HuH-7.5 (cell line): ENCODE measurements at places on chromosomes 3 and 15.

DNA sequence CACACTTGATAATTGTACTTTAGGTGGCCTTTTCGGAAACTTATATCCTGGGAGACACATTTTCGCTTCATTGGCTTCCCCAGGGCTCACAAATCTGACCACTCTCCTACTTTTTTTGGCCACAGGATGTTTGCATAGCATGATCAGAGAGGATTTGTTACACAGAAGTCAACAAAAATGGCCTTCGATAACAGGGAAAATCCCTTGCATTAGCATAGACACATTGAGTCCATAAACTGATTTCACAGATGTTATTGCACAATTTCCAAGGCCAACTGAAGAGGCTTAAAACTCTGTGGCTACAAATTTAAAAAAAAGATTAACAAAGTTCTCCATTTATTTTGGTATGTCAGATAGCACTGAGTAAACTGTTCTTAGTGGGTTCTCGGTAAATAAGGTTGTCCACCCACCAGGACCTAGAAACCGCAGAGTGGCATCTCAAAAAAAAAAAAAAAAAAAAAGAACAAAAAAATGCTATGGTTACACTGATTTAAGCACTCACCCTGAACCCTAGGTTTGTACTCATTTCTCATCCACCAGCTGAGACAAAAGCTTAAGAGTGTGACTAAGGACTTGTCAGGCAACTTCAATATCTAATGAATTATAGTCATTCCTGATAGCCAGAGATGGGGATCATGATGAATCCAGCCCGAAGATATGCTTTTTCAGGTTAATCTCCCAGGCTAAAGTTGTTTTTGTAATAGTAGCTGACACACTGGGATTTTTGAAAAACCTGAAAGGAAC, 188.9 kb upstream of the SYNPR start:
- no peak for DNase-seq

DNA sequence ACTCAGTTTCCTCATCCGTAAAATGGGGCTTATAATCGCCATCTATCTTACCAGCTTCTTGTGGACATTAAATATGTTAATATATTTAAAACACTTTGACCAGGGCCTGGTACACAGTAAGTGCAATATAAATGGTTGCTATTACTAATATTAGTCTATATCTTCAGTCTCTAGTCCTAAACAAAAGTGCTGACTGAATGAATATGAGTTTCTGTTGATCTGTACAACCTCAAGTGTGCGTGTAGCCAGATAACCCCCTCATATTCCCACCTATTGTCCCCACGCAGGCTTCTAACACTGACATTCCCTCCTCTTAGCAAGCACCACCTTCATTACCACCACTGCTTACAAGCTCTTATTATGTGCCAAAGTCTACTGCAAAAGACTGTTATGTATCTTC, 27.6 kb upstream of the LMCD1 start:
- DNase-seq = no peak

DNA sequence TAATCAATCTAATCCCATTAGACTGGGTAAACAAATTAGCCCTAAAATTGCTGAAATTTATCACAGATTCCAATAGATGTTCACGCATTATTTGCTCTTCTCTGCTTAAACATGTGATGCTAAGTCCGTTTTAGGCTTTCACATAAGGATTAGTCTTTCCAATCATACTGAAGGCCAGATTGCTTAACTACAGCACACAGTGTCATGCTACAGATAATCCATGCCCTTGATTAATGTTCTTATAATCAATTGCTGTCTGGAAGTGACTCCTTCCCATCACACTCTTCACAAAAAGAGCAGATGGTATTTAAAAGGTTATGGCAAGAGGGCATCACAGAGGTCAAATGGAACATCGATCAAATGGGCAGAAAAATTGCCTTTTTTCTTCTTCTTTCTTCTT, 471.5 kb upstream of the ROBO1 start:
- no peak for DNase-seq

DNA sequence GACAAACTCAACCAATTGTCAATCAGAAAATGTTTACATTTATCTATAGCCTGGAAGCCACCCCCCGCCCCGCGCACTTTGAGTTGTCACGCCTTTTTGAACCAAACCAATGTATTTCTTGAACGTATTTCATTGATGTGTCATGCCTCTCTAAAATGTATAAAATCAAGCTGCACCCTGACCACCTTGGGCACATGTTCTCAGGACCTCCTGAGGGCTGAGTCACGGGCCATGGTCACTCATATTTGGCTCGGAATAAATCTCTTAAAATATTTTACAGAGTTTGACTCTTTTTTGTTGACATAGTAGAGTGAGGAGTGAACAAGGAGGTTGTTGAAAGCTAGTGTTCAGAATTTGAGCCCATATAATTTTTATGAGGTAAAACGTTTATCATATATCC, 6.5 kb downstream of the MCTP2 start:
- DNase-seq = no peak

- DNase-seq = no peak
These were observed 50.3 kb downstream of the LRIG1 start for GRCh38 chr3:66450390-66451022.

GRCh38 chr15:80660119-80660518, 35.0 kb upstream of the ABHD17C start:
- DNase-seq = no peak

DNA sequence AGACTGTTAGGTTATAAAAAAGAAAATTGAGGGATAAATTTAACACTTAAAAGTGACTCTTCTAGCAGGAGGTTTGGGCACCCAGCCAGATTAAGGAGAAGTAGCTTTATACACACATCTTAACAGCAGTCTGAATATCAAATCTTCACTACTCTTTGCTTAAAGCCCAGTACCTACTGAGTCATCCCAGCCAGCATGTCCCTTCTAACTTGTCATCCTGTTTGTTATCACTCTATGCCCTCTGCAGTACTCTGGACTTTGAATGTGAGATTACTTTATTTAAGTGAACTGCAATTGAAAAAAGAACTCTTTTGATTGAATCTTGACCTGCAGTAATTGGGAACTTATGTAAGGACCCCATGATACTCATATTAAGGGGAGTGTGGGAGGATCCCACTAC, 77.6 kb downstream of the FHIT start:
- DNase-seq = no peak

GRCh38 chr3:136910697-136911096, 47.1 kb upstream of the IL20RB start:
- DNase-seq = no peak

DNA sequence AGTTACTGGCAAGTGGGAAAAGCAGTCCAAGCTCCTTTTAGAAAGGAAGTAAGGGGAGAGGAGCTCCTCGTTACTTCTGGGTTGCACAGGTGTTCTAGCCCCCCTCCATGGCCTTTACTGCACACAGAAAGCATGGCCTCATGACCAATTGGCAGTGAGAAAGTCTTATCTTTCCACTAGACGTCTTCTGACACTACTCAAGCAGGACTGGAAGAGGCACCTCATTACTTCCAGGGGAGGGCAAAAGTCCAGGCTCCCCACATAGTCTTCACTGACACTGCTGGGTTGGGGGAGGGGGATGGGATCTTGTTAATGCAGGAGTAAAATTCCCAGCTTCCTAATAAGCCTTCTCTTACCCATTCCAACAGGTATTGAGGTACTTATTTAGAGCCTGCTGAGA, 27.6 kb upstream of the TM2D3 start:
- DNase-seq = no peak

DNA sequence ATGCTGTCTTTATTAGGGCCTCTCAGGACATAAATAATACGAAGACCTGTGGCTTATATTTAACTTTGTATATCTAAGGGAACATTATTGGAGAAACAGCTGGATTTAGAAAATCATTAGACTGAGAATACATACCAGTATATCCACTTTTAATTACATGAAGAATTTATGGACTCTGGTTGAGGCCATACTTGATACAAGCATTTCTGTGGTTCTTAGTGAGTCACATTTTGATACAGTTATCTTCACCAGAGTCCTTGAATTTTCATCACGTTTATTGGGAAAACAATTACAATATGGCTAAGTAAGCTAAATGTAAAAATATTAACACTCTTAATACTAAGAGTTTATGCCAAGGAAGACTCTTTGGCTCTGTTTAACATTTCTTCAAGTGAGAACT, 9.9 kb downstream of the KIF23 start:
- no peak for DNase-seq

DNA sequence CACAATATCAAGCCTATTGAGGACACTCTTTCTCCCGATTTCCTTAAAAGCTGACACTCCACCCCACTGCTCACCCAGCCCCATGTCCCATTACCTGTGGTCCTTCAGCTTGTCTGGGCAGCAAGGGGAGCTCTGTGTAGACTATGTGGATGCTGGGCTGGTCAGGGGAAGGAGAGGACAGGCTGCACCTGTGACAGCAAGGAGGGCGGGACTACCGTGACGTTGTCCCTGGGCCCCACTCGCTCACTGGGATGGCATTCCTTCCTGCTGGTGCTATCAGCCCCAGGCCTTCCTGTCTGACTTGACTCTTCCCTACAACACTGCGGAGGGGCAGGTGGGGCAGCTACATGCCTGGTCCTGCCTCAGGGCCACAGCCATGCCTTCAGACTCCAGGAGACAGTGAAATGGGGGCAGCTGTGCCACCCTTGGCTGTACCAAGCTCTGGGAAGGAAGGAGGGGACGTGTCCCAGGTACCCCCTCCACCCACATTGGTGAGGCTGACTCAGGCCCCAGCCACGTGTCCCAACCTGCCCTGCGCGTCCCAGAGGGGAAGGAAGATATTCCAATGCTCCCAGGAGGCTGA, at the start of gene TMEM40:
TMEM40 (minus strand) TSS at position 163 of the 583 bp plus-strand sequence. CDS start 9,427 bp downstream, outside the sequence.
- DNase-seq = no peak
